Activated naive CD8-positive, alpha-beta T cell treated with anti-CD3 and anti-CD28 coated beads for 36 hours (primary cell): ENCODE measurements at places on chromosomes 4 and X. TPM values are rescaled to one million over a fixed set of nuclear protein-coding genes. Genes with fewer than 3 reads are reported as not detected.

PDZD11 gene
- 24.0 TPM for total RNA-seq

ZFX gene
- total RNA-seq: 35.0 TPM

DNA sequence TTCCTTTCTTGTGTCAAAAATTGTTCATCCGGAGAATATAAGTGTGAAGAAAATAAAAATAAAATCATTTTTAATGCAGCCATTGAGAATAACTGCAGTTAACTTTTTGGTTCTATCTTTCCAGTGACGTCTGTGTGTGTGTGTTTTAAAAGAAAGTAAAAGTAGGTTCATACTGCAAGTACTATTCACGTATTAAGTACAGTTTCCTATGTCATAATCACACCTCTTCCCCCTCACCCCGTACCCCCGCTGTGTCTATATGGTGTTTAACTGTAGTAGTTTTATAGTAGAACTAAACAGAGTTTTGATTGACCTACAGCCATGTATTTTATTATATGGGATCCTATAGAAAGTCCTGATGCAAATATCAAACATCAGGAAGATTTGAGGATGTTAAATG is 78.5 kb upstream of the CLCN4 start:
- H3K4me1 ChIP-seq: peaks cover 11% of the 10 kb centered on the region
- no peaks in the 10 kb centered on the region for H3K27me3 ChIP-seq
- peaks cover 4% of the 10 kb centered on the region for H3K36me3 ChIP-seq
- DNase-seq: no peak
- no peak overlapping the region for H3K27ac ChIP-seq
- H3K4me3 ChIP-seq: no peak overlapping the region

GRCh38 chrX:107630031-107630689 is 1.9 kb downstream of the PRPS1 start:
- H3K4me3 ChIP-seq: peak overlapping the region; percentile 92
- no peak overlapping the region for H3K27ac ChIP-seq
- H3K36me3 ChIP-seq: peaks cover 5% of the 10 kb centered on the region
- no peak for DNase-seq
